ENCODE measurements at places on chromosomes 11 and 22.

GRCh38 chr11:76671237-76671592, 668 bp upstream of the LRRC32 start:
- DNase-seq, result no peak

DNA sequence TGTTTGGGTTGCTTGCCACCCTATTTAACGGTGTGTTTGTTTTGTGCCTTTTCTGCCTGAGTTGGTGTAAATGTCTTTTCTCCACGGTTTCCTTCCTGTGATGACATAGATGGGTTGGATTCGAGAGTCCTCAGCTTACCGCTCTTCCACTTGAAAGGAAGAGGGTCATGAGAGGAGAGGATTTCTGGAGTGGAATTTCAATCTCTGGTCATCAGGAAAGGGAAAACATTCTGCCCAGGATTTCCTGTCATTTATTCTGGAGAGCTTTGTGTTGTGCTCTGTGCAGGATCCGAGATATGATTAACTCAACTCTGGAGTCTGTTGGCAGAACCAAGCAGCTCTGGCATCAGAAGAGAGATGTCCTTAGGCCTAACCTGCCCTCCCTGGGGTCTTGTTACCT, 605.2 kb downstream of the NTM start:
- DNase-seq, result no peak

- no peak for DNase-seq
These were observed 1.2 kb downstream of the YDJC start for GRCh38 chr22:21628386-21629254.

- no peak for DNase-seq
These were observed 74.2 kb upstream of the MS4A8 start for GRCh38 chr11:60625262-60625661.

GRCh38 chr11:35584321-35584720, 33.9 kb upstream of the FJX1 start:
- DNase-seq, result no peak

GRCh38 chr11:83355391-83355790, 69.2 kb upstream of the CCDC90B start:
- no peak for DNase-seq
